ENCODE measurements at places on chromosomes 5 and 9.

DNA sequence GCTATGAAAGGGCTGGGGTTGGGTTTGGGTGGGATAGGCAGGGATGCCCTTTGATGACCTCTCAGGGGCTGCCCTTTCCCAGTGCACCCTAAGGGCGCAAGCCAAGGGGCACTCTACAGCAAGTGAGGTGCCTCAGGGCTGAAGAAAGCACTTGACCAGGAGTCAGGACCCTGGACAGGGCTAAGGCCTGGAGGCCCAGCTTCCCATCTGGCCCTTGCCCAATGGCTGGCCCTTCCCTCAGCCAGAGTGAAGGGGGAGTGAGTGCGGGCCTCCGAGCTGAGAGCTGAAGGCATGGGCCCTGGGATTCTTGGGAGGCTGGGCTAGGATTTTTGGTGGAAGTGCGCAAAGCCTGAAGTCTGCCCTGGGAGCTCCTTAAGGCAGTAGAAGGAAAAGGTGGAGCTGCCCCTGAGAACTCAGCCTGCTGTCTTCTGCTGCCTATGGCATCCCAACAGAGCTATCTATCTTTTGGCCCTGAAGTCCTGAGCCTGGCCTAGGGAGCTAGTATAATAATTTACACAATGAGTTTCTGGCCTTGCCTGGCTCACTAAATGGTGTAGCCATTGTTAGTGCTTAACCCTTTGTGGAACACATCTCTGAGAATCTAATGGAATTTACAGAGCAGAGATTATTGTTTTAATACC is 16.4 kb downstream of the JADE2 start:
- peak; percentile 33 for DNase-seq

GRCh38 chr5:73126957-73127356 is 6.6 kb downstream of the TMEM171 start:
- no peak for DNase-seq

DNA sequence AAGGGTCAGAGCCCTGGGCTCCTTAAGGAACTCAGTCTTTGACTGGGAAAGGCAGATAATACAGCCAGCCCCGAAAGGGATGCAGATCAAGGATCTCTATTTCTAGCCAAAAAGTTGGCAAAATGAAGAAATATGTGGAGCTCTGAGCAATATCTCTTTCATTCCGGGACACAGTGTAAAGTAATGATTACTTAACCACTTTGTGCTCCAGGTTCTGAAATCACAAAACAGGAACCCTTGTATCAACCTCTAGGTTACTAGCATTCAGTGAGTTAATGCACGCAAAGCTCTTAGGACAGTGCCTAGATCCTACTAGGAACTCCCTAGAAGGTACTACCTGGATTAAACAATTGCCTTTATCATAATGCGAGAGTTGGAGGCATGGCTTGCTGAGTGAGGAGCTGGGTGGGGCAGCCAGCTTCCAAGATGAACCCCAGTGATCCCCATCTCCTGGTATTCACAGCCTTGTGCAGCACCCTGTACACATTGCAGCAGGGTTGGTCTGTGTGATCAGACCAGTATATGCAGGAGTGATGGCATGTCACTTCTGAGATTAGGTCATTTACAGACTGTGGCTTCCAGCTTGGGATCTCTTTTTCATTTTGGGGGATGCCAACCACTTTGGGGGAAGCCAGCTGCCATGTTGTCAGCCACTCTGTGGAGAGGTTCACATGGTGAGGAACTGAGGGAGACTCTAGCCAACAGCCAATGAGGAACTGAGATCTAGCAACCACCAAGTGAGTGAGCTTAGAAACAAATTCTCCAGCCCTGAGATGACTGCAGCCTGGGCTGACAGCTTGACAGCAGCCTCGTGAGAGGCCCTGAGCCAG is 103.1 kb upstream of the SLC44A1 start:
- DNase-seq, result no peak

DNA sequence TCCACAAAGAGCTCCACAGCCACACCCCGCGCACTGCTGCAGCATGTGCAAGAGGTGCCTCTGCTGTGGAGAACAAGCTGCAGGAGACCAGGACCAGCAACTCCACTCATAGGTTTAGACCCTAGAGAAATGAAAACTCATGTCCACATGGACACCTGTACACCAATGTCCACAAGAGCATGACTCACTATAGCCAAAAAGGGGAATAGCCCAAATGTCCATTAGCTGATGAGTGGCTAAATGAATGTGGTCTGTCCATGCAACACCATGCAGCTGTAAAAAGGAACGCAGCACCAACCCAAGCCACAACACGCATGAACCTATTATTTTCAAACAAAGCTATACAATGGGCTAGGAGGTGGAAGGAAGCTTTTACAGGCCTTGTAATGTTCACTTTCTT is 18.1 kb downstream of the DYNC2I2 start:
- no peak for DNase-seq

- DNase-seq, result no peak
Measured at GRCh38 chr9:124010665-124011321, 775 bp upstream of the LHX2 start.

DNA sequence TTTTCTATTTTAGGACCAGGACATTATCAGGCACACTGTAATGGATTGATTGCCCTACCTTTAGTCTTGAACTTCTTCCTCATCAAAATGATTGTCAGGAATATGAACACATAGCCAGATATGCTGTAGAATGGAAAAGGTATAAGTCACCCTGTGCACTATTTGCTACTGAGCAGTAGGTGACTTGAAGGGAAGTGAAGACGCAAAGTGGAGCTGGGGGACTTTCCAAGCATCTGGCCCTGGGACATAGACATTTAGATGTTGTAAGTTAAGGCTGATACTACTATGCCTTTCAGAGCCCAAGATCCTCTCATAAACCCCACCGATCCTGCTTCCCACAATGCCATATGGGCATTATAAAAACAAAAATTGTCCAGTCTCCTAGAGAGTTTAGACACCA is 174.5 kb downstream of the DOCK8 start:
- DNase-seq, result no peak

DNA sequence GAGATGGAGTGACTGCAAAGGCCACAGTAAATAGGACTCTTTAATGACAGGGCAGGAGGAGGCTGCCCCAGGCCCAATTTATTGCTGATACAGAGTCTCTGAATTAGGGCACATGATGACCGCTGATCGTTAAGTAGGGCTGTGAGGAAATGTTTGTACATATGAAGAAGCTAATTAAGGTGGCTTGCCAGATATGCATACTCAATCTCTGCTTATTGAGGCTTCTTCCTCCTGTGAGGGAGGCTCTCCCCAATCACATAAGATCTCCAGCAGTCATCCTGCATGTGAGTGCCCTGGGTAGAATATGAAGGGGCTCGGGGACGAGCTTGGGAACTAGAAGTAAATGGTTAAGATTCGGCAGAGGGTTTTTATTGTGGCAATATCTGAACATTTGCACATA is 8.2 kb upstream of the CD180 start:
- no peak for DNase-seq

DNA sequence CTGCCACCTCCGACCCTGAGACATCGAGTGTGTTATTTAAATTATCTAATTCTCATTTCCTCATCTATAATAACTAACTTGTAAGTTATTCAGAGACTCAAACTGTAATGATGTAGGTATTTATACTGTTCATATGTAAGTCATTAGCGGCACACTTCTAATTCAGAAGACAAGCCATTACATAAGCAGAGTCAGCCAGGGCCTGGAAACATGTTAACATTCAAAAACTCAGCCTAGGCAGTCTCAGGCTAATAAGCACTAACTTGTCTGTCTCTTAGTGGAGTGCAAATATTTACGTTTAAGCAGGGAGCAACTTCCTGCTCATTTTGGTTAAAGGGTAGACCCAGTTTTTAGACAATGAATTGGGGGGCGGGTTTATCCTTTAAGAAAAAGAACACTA is 598.4 kb downstream of the ACTL7B start:
- DNase-seq, result no peak

- no peak for DNase-seq
Measured at GRCh38 chr5:140220032-140220697, 45.2 kb downstream of the CYSTM1 start.

GRCh38 chr9:136107155-136107952 is 11.3 kb downstream of the TMEM250 start:
- DNase-seq, result peak; percentile 81

DNA sequence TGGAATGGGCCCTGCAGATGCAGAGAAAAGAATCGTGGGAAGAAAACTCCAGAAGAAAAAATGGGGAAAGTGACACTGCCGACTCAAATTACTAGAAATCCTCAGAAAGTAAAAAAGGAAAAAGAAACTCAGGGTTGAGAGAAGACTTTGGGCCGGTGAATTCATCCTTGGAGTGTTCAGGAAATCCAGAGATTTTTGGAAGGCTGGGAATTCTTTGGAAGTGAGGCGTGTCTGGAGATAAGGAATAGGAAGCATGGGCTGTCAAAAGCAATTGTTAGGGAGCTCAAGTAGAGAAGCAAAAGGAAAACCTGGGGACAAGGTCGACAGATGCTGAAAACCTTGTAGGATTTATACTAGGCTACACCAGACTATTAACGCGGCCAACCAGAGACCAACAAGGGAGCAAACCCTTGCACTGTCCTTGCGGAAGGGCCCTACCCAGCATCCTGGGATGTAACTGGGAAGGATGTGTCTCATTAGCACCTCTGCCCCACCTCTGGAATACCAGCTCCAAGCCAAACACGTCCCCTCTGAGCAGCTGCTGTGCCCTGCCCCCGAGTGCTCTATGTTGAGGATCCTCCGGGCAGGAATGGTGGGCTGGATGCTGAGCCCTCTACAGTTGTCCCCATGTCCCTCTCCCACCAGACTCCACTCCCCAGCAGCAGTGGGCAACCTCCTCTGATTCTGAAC is 11.6 kb downstream of the DAB2IP start:
- DNase-seq, result no peak

GRCh38 chr5:16600397-16600796 is 16.4 kb downstream of the RETREG1 start:
- no peak for DNase-seq

DNA sequence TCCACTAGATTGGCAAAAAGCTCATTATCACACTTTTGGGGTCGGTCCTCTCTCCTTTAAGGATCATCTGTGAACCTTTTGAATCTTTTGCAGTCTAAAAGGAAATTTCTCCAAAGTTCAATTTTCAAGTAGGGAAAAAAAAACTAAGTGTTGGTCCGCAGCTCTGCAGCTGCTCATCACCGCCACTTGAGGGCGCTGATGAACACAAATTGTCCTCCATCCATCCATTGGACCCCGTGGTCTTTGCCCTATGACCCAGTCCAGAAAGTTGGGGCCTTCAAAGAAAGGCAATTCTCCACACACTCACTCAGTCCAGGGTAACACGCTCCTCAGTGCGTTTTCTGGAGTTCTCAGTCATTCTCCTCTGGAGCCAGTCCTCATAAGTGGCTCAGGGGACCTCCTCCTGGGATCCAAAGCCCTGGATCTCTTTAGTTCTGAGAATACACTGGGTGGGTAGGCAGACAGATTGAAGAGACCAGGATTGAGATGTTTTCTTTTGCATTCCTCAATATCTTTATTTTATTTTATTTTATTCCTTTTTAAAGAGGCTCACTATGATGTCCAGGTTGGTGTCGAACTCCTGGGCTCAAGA is 63.6 kb upstream of the SLC28A3 start:
- DNase-seq, result no peak

DNA sequence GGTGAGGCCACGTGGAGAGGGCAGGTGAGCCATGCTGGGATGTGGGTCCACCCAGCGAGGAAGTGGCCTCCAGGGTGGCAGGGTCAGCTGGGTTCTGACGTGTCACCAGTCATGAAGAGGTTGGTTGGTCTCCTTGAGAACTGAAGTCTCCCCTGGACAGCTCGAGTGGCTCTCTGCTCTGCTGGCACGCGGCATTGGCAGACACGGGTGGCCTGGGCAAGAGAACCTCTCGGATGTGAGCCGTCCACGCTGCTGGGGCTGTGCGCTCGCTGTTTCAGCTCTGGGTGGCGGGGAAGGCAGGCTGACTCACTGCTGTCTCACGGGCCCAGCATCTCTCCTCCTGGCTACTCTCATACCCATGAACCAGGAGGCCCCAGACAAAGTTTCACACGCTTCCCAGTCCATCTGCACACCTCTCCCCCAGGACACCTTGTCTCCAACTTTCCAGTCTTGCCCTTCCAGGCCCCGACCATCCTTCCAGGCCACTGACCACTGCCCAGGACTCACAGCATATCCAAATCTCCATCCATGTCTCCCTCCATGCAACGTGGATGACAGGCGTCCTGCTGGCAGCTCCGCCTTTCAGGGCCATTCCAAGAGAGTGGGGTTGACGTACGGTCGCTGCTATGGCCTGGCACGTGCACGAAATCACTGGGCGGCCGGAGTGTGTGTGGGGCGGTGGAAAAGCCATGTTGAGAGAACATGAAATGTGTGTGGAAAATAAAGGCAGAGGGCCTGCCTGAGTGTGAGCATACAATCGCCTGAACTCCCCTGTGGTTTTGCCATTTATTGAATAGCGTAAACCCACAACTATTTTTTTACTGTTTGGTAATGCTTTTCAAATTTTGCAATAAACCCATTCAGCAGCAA is 145.0 kb upstream of the COL5A1 start:
- DNase-seq, result no peak

- DNase-seq, result no peak
Measured at GRCh38 chr5:73256862-73257261, 83.9 kb downstream of the TMEM174 start.

DNA sequence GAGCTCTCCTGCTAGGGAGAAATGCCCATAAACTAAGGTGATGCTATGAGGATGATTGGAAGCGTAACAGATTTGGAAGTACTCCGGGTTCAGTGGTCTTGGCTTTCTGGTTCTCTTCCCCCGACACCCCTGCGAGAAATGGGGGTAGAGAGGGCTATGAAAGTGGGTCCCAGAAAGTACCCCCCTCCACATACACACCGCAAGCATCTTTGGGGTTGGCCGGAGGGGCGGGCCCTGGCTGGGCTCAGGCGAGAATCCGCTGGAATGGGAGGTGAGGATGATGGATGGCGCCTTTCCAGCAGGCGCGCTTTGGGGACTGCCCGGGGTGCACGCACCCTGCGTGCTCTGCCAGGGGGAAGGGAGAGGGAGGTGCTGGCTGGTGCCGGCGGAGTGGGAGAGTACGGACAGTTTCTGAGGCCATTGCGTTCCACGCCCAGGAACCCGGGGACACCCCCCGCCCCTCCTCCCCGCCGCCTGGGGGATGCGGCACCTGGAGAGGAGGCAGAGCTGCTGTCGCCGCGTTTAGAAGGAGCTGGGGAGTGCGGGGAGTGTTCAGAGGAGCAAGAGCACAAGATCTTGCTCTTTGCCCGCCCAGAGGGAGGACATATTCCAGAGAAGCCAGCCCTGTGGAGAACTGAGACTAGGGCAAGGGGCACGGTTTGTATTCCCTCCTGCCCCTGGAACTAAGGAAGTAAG is 1.9 kb downstream of the PCSK5 start:
- DNase-seq, result peak; percentile 49

- no peak for DNase-seq
Measured at GRCh38 chr5:150729859-150730258, 29.0 kb downstream of the DCTN4 start.

GRCh38 chr9:107932601-107933000 is 443.0 kb upstream of the KLF4 start:
- DNase-seq, result no peak

GRCh38 chr9:99693888-99694287 is 127.8 kb upstream of the NR4A3 start:
- no peak for DNase-seq

GRCh38 chr9:102178811-102179210 is 440.4 kb upstream of the GRIN3A start:
- DNase-seq, result no peak

GRCh38 chr9:21931428-21931827 is 62.8 kb downstream of the CDKN2A start:
- no peak for DNase-seq

All from activated naive CD4-positive, alpha-beta T cell treated with anti-CD3 and anti-CD28 coated beads, Interleukin-2, amount 10 ng/mL, durations not matched to agents 7 days and 5 days (primary cell).